Suppressor macrophage (primary cell): ENCODE measurements at places on chromosomes 13 and 19.

DNA sequence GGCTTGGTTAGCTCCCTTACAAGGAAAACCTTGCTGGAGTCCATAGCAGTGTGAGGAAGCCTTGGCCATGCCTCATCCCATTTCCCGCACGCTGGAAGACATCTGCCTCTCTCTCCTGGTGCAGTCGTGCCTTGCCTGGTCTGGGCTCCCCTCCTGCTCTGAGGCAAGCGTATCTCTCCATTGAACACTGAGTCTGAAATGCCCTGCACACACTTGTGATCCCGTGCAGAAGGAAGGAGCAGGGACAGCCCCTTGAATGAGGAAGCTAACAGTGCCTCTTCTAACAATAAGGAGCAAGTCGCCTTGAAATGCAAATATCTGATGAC is 407 bp upstream of the ZNF440 start:
- no peak for DNase-seq

- DNase-seq, result peak; percentile 18
Measured at GRCh38 chr19:16901491-16902175, 12.8 kb downstream of the F2RL3 start.

DNA sequence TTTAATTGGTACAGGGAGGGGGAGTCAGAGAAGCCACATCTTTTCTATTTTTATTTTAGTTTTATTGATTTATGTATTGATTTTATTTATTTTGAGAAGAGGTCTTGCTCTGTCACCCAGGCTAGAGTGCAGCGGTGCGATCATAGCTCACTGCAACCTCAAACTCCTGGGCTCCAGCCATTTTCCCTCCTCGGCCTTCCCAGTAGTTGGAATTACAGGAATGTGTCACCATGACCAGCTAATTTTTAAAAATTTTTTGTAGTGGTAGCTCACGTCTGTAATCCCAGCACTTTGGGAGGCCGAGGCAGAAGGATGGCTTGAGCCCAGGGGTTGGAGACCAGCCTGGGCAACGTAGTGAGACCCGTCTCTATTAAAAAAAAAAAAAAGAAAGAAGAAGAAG is 4.1 kb downstream of the IL27RA start:
- no peak for DNase-seq

- DNase-seq, result peak; percentile 98
Measured at GRCh38 chr19:40433391-40434216, 7.8 kb upstream of the SERTAD1 start.

- peak; percentile 55 for DNase-seq
Measured at GRCh38 chr13:21240586-21240985, 64.1 kb downstream of the MRPL57 start.

DNA sequence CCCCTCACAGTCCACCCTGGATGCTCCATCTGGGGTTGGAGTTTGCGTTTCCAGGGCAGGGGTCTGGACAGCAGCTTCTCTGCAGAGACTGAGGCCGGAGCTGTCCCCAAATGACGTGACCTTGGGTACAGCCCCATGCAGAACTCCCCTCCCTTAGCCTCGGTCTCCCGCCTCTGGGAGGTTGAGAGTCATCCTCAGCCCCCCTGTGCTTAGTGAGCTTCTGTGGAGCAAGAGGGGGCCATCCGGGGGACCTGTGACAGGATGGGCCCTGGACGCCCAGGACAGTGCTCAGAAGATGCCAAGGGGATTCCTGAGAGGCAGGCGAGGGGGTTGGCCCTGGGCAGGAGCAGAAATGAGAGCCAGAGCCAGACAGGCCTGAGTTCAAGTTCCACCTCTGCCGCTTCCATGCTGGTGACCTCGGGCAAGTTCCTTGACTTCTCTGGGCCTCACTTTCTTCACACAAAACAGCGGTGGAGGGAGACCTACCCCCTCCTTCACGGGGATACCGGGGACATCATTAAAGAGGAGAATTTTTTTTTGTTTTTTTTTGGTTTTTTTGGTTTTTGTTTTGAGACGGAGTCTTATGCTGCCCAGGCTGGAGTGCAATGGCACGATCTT is 20.3 kb downstream of the SMIM24 start:
- no peak for DNase-seq

DNA sequence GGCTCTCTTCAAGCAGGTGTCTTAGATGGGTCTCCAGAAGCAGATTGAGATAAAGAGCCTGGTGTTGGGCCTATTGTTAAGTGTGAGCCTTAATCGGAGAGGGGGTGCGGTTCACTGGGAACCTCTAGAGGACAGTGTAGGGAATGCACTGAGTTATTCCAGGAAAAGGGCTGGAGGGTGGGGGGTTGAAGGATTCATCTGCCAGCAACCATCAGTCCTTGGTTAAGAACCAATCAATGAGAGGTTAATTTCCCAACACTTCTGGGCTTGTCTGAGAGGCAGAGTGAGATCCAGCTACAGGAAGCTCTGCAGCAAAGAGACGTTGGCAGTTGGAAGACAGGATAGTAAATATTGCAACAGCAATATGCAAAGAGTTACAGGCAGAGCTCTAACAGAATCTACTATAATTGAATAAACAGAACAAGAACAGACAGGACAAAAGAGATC is 28.7 kb downstream of the CYP4F2 start:
- peak; percentile 62 for DNase-seq

- DNase-seq, result peak; percentile 78
Measured at GRCh38 chr19:8681345-8682029, 17.1 kb downstream of the ACTL9 start.

DNA sequence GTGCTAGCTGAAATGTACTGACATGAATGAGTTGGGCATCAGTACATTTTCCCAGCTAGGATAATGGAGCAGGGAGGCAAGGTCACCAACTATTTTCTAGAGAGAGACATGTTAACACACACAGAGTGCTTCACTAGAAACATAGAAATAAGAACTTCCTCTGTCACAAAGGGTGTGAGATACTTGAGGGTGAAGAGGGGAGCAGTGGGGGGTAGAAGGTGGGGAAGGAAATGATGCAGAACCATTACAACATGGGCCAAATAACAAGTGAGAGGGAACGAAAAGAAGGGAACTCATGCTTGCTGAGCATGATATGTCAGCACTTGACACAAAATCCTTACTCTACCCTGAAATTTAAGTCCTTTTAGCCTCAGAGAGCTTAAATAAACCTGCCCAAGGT is 87.8 kb upstream of the RFC3 start:
- DNase-seq, result peak; percentile 64

- DNase-seq, result no peak
Measured at GRCh38 chr13:94696171-94696570, 16.2 kb downstream of the SOX21 start.

GRCh38 chr19:34475026-34475974 is 6.3 kb upstream of the WTIP start:
- DNase-seq, result peak; percentile 86

DNA sequence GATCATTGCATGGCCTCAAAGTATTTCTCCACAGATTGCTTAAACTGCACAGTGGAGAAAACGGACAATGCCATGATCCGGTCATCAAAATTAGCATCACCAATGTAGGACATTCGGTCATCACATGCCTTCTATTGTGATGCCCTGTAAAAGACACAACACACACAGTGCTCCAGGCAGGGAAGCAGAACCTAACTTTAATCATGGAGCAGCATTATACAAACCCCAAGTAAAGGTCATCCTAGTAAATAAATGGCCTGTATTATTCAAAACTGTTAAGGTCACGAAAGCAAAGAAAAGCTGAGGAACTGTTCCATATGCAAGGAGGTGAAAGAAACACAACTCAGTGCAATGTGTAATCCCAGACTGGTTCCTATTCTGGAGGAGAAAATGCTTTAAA is 42.2 kb downstream of the TGDS start:
- DNase-seq, result no peak

DNA sequence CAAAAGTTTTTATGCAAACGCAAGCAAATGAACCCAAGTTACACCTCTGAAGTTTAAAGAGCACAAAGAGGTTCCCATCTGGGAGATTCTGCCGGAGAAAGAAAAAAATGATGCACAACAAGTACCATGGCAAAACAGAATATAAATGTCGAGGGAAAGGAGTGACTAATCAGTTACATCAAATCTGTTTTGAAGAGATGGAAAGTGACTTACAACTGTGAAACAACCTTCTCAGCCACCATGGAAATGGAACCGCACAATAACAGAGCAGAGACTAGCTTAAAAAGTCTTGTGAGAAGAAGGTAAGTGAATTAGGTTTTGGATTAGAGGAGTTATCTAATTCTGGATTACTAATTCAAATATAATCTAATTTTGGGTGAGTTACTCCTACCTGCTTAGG is 2.4 kb downstream of the HSPH1 start:
- no peak for DNase-seq

DNA sequence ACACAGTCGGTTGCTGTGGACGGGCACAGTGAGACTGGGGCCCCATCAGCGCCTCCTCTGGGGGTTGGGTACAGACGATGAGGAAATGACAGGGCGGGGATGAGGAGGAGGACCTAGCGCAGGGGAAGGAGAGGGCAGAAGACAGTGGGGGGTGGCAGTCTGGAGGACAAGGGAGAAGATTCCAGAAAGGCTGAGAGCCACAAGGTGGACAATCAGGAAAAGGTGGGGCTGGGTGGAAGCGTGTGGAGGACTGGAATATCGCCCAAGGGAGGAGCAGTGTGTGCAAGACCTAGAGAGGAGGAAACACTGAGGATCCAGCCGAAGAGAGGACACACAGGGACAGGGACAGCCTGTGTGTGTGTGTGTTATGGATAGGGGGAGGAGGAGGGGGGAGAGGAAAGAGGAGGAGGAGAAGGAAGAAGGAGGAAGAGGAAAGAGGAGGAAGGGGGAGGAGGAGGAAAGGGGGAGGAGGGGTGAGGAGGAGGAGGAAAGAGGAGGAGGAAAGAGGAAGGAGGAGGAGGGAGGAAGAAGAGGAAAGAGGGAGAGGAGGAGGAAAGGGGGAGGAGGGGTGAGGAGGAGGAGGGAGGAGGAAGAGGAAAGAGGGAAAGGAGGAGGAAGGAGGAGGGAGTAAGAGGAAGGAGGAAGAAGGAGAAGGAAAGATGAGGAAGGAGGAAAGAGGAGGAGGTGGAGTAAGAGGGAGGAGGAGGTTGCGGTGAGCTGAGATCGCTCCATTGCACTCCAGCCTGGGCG is 15.8 kb upstream of the GARIN5A start:
- DNase-seq, result no peak

DNA sequence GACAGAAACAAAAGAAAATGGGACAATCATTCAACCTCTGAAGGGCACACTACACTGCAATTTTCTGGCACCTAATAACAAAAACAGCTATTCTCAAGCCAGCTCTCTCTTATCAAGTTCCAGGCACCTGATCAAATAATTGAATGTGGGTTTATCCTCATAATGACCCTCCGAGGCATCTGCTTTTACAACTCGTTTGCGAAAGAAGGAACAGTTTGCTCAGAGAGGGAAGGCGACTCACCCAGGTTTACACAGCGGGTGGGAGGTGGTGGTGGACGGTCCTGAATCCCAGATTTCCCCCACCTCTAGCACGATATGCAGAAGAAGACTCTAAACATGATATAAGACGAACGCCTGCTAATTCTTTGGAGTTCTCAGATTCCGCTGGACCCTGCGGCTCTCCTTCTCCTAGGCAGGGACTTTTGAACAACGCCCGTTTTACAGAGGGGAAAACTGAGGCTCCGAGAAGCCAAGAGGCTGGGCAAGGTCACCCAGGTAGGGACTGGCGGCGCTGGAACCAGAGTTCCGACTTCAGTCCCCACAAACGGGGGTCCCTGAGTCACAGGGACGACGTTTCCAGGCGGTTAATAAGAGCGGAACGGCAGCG is 641 bp downstream of the SGTA start:
- DNase-seq, result peak; percentile 3

- DNase-seq, result no peak
Measured at GRCh38 chr13:70375718-70376117, 267.5 kb upstream of the KLHL1 start.

DNA sequence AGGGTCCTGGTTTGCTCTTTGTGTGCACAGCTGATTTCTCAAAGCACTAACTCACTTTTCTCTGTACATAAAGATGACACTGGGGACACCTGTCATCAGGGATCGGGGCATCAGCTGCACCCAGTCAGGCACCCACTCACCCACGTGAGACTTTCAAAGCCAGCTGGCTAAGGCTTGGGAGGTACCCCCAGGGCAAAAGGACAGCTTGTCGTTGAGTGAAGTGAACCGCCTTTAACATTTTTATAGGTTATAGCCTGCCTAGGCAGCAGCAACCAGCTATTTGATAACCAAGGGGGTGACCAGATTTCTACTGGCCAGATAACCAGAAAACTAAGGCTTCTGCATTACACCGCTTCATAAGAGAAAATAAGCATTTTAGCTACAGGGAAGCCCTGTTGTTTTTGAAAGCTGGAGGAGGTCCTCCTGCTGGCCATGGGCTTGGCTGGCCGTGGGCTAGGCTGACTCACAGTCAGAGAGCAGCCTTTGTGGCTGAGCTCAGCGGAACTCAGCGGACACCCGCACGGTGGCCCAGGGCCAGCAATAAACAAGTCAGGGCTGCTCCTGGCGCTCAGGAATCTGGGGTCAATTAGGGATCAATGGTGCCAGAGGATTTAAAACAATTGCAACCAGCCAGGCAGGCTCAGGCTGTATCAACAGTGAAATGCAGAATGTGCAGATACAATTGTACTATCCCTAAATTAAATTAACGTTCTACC is 57.1 kb downstream of the ALOX5AP start:
- peak; percentile 85 for DNase-seq

DNA sequence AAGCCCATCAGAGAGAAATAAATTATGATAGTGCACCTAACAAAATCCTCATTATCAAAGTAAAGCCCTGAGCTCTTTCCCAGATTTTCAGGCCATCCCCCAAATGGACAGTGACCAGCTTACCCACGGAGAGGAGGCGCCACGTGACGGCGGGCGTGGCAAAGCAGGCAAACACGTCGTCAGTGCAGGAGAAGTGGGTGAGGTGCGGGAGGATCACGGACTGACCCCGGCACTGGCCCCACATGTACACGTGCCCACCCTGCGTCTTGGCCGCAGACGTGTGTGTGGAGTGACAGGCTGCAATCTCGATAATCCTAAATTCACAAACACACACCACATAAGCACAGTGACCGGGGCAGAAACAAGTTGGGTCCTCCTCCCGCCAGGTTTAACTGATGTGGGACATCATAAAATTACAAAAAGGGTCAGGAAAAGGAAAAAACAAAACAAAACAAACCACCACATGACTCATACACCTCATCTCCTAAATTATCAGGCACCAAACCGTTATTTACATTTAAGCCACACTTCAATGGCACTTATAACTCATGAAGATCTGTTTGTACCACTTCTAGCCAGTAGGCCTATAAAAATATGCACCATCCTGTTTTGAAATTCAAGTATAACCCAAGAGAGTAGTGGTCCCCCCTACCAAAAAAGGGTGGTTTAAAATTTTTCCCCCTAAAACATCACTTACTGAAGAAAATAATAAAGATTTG is 30.1 kb downstream of the RCBTB2 start:
- DNase-seq, result no peak

DNA sequence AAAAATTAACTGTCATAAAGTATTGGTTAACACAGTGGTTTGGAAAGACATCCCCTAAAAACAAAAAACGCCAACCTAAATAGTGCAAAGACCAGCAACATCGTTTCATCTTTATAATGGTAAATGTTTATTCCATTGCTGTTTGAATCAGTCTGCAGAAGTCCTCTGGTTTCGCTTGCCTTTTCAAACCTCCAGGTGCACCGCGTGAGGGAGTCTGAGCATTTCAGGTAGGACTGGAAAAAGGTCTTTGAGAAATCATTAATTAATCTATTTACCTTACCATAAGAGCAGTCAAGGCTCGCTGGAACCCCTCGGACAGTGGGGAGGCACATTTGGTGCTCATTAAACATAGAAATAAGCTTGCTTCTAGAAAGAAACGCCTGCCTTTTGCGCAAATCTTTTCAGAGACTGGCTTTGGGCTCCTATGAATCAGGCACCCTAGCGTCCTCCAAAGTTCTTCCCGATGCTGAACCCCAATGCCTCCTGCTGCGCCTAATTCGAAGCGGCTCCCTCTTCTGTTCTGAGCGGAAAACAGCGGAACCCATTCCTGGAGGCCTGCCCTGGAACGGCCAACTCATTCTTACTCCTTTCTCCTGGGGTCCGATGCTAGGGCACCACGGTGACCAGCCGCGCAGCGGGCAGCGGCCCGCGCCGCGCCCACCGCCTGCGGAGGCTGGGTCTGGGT is 951 bp upstream of the MTUS2 start:
- peak; percentile 33 for DNase-seq
